ENCODE measurements at places on chromosomes 6 and 20.

DNA sequence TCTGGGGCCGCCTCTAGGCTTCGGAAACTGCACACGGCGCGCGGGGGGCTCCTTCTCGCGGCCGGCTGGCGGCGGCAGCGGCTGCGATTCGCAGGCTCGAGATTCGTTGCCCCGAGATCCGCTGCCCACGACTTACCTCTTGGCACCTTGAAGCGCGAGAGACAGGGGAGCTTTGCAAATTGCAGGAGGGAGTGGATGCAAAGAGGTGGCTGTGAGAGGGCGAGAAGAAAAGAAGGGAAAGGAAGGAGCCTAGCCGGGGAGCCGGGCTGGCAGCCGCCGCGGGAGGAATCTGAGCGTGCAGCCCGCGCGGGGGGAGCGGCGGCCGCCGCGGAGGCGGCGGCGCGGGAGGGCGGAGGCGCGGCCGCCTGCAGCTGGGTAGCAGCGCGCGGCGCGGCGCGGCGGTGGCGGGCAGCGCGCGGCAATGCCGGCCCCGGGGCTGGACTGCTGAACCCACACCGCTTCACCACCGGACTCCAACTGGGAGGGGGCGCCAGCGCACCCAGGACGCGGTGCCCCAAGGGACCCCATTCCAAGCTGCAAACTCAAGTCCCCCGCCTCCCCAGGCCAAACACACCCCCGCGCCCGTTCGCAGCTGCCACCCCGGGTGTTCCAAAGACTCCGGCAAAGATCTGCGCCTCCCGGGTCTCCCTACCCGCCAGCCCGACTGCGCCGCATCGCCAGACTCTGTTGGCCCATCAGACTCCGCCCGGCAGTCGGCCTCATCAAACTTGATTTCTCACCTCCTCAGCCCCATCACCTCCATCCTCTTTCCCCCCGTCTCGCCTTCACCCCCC lies 44.2 kb upstream of the SUPT3H start:
- peak; percentile 13 for DNase-seq

- no peak for DNase-seq
These were observed 77.4 kb upstream of the CEP162 start for GRCh38 chr6:84304881-84305280.

- DNase-seq = no peak
These were observed 111.0 kb upstream of the RALGAPA2 start for GRCh38 chr20:20823476-20823881.

DNA sequence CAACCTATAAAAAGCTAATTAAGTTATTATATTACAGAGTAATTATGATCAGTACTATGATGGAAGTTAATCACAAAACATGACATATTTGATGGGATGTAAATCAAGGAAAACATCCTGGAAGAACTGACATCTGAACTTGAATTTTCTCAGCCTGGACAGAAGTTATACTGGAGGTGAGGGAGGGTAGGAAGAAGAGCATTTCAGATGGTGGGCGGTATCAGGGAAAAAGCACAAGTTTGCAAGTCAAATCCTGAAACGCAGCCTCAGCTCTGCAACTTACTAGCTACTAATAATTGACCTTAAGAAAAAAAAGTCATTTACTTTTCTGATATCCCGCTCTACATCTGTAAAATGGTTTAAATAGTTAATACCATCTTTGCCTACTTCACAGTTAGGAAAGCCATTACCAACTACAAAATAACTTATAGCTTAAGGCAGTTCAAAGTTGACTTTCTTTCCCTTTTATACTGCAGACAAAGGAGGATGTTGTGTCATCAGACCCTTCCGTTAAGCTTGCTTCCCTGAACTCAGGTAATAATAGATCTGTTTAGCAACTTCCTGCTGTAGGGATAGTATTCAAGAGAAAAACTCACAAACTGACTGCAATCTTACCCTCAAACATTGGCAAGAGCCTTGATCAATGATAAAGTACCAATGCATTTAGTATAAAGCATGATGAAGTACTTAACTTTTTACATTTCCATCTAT lies 21.0 kb downstream of the NOL7 start:
- no peak for DNase-seq

DNA sequence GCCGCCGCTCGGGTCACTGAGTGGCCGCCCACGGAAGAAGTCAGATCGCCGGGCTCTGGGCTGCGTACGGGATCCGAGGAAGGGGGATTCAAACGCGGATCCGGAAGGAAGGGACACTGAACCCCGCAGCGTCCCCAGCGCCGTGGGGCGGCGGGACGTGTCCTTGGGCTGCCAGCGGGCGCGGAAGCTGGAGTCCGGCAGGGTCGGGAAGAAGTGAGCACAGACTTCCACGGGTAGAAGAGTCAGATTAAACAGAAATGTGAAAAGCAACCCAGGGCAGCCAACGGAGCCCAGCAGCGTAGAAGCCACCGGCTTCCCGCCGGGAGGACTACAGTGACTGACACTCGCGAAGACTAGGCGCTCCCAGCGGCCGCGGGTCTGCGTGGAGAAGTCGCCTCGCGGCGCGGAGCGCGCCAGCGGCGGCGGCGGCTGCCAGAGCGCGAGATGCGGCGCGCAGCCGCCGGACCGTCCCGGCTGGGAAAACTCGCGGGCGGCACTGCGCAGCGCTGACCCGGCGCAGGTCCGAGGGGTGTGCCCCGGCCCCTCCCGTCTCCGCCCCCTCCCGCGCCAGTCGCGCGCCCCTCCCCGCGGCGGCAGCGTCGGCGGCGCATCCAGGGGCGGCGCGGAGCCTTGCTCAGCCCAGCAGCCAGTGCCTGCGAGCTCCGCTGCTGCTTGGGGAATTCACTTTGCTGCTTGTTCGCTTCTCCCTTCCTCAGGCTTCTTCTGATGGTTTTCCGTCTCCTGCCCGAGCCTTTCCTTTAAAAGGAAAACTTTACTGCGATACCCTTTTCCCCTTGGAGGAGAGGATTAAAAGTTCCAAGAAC lies at the start of gene SAMD5:
Gene SAMD5, plus strand, starts transcription at position 649 of the 824 bp plus-strand sequence. CDS start 239 bp downstream, outside the sequence.
- DNase-seq = no peak

- DNase-seq = no peak
These were observed 2.7 kb downstream of the KIAA0408 start for GRCh38 chr6:127456465-127456864.

Data from activated T-helper 1 cell treated with anti-CD3 and anti-CD28 coated beads, Interleukin-2, amount 50 U/mL, for 16 hours (primary cell).